Stimulated activated CD4-positive, alpha-beta T cell treated with anti-CD3 and anti-CD28 coated beads, Interleukin-4, amount 100 ng/mL, for 24 hours (primary cell): ENCODE measurements at places on chromosomes 5 and 9.

DNA sequence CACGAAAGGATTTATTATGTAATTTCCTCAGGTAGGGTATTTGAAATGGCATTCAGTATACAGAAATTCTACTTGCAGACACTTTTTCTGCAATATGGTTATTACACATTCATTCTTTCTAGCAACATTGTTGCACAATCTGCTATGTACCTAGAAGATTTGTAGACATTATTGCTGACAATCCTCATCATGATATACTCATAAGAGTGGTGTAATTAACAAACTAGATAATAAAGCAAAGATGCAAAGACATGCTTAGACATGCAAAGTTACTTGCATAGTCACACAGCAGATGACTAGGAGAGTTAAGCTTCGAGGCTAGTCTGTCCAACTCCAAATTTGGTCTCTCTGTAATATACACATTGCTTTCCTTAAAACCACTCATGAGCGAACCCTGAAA lies 317.1 kb downstream of the ASTN2 start:
- no peak for DNase-seq

DNA sequence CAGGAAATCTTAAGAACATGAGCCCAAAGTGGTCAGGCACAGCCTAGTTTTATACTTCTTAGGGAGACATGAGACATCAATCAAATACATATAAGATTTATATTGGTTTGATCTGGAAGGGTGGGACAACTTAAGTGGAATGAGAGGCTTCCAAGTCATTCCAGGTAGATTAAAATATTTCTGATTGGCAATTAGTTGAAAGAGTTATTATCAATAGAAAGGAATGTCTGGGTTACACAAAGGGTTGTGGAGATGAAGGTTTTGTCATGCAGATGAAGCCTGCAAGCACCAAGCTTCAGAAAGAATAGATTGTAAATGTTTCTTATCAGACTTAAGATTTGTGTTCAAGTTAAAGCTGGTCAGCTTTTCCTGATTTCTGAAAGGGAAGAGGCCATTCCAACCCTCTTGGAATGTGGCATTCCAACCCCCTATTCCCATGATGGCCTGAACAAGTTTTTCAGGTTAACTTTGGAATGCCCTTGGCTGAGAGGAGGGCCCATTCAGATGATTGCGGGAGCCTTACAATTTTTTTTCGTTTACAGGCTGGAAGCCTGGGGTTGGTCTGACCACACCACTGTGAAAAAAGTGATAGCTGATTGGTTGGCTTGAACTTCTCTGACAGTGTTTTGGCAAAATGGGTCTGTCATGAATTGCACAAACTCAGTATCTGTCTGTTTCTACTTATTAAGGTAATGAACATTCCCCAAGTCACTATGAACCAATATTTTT lies 245.6 kb upstream of the RAI14 start:
- no peak for DNase-seq

DNA sequence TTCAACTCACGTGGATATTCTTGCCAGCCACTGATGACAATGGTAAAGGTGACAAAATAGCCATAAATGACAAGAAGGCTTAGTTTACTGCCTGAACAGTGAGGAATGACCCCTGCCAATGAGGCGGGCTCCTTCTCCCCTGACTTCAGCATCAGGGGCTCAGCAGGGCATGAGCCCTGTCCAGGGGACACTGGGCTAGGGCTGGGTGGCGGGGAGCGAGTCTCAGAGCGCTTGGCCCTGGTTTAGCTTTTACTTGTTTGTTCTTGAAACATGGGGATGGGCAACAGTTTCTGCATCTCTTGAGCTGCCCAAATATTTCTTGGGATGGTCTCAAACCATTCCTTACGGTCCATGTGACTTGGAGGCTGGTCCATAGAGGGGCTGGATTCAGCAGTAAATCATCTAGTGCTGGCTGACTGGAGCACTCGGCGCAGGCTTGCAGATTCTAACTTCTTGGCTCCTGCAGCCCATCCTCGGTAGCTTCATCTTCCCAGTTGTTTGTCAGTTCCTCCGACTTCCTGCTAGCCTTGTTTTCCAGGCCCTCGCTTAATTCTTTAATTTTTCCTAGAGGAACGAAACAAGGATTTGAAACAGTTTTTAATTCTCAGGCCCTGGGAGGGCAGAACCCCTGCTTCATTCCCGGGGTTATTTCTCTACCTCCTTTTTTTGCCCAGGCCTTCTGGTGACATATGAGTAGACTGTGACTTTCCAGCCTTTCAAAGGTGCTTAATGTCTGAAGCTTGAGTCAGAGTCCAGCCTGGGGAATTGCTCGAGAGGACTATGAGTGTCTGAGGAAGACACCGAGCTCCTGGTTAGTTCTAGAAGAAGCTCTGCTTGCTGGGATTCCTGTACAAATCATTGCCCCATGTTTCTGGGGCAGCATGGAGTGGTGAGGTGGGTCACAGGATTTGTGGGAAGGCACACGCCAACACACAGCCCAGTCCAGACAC lies 4.5 kb upstream of the HMCN2 start:
- no peak for DNase-seq

GRCh38 chr5:96199713-96200183 lies 233.3 kb downstream of the PCSK1 start:
- DNase-seq, result no peak

- DNase-seq, result no peak
Measured at GRCh38 chr5:52342361-52342760, 445.4 kb upstream of the ITGA1 start.

GRCh38 chr9:8337834-8338766 lies 538.5 kb upstream of the DMAC1 start:
- no peak for DNase-seq

DNA sequence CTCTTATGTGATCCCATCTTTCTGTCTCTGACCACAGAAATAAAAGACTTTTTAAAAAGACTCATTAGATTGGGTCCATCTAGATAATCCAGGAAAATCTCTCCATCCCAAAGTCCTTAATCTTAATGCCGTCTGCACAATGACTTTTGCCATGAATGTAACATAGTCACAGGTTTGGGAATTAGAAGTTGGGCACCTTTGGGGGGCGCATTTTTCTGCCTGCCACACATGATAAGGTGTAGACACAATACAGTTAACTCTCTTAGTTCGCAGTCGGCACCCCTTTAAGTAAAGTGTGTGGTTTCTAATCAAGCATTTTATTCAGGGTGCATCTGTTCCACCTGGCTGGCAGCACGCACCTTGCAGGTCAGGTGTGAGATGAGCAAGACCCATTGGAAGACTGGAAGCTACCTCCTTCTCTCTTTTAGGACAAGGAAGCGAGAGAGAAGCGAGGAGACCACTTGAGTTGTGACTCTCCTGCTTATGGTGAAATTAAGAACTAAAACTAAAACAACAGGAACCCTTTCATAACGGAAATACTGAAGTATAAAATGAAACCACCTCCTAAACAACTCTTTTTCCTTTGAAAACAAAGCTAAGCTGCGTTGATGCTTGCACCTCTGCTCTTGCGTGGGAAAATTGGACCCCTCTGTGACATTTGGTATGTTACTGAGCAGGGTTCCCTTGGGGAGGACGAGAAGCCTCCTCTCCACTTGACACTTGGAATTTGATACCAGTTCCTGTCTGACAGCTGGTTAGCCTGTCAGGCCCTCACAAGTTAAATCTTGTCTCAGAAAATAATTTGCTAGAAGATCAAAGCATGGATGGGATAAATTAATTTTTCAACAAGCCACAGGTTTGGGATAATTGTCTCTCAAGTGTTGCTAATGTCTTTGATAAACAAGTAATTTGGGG lies 304.6 kb upstream of the DMRT1 start:
- DNase-seq, result no peak

- DNase-seq, result no peak
Measured at GRCh38 chr9:6051511-6051950, 36.1 kb upstream of the RANBP6 start.

GRCh38 chr5:174410716-174411478 lies 313.5 kb upstream of the MSX2 start:
- no peak for DNase-seq

- no peak for DNase-seq
Measured at GRCh38 chr9:70111641-70112236, 68.1 kb downstream of the MAMDC2 start.

GRCh38 chr5:172428224-172429166 lies 25.8 kb downstream of the SH3PXD2B start:
- DNase-seq, result no peak

DNA sequence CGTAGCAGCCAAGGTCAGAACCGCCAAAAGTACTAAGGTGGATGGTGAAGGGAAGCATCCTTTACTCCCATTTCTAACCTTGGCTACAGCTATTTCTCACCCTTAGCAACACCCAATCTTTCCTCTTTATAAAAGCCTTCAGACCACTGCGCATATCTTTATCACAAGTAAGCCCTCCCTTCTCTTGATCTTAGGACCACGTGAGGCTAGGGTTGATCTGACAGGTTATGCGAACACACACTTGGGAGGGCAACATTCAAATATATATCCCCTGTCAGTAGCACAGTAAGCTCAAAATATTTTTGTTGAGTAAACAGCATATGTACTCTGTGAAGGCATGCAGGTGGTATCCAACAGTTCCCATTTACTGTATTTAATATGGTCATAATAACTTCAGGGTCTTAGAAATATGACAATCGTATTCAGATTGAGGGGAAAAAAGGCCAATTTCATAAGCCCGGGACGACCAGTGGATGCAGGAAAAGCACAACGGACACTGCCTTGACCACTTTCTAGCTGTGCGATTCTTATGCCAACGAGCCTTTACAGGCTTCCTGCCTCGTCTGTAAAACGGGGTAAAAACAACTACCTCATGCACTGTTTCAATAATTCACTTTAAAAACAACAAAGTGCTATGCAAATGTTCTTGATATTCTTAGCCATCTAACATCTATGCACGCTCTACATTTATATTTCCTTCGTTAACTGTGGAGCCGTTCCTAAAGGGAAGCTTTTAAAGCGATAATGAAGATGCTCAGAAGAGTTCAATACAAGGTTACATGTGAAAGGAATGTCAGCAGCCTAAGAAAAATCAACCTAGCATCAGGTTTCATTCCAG lies 1.3 kb downstream of the ARSB start:
- no peak for DNase-seq

GRCh38 chr5:107541400-107541799 lies 129.3 kb downstream of the EFNA5 start:
- no peak for DNase-seq

DNA sequence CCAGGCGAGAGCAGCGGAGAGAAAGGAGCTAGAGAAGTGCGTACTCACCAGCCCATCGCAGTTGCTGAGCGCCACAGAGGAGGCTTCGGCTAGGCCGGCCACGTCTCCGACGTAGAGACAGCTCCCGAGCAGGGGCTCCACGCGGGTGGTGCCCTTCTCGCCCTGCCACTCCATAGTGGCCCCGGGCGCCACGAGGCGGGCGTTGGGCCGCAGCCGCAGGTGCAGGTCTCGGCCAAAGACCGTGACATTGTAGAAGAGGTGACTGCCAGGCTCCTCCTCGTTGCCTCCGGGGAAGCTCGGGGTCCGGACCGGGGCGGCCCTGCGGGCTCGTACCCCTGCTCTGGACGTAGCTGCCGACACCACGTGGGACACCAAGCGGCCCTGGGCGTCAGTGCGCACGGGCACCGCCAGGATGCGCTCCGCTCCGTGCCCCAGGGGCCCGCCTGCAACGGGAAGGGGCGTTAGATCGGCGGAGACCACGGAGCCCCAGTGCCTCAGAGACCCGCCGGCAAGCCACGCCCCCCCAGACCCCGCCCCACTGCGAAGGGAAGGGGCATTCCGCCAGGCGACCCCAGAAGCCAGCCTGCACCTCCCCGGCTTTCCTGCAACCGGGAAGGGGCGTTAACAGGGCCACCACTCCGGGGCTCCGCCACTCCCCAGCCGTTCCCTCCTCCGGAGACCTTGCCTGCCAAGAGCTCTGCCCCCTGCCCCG lies 1.4 kb downstream of the ADAMTS2 start:
- DNase-seq, result no peak

DNA sequence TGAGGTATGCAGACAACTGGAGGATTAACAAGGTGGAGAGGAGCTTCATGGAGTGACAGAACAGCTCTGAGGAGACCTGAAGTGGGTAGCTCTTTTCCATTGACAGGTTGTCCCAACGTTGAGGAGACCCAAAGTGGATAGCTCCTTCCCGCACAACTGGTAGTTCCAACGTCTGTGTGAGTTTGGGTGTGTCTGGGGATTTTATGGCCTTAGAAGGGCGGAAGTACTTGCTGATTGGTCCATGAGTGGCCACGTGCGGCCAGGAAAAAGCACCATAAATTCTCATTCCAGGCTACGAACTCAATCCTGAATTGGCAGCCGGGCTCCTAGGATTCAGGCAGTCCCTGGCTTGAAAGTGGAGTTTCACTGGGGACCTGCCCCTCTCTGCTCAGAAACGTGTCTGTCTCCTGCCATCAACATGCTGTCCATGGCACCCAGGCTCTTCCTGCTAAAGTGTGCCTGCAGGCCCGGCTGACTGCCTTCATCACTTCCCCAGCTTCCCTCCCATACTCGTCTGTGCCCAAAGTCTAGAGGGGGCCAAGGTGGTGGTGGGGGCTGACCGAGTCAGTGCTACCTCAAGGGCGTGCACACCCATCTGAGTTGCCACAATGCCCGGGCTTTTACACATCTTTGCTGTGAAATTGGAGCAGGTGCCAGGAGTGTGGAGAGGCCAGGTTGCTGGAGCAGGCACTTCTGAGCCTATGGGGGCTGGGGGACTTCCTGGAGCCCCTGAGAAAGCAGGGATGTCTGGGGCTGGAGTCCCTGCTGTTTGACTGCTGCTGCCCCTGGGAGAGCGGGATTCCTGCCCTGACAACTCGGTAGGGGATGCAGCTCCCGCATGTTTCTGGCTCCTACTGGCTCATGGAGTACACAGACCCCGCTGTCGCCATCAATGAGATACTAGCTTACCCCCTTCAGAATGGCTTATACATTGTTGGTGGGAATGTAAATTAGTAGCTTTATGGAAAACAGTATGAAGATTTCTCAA lies 2034.6 kb upstream of the ACO1 start:
- no peak for DNase-seq

- DNase-seq, result no peak
Measured at GRCh38 chr5:59838989-59839388, 54.5 kb downstream of the PDE4D start.

GRCh38 chr9:77838986-77839385 lies 190.9 kb upstream of the GNA14 start:
- no peak for DNase-seq

DNA sequence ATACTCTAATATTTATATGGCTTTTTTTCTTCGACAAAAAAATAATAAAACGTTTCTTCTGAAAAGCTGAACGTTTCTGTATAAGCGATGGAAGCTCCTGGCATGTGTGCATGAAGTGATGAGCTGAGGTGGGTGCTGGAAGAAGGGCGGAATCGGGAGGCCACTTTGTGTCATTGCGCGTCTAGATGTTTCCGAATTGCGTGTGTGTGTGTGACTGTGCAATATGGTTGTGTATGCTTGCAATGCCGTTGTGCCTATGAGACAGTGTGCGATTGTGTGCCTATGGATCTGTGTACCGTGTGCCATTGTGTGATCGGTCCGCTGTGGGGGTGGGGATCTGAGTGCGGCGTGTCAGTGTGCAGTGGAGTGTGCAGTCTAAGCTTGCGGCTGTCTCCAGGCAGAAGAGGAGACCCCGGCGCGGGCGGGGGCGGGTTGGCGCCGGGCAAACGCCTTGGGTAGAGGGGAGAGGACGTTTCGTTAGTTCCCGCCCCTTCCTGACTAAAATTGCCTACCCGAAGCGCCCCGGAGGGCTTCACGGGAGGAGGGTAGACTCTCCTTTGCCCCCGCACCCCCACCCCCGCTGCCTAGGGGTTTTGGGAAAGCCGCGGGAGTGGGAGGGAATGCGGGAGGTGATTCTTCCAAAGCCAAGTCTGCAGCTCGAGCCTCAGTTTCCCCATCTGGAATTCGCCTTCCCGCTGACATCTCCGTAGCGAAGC lies 24.2 kb downstream of the PCDHGC5 start:
- peak; percentile 42 for DNase-seq

- DNase-seq, result peak; percentile 33
Measured at GRCh38 chr9:15135164-15135792, 171.7 kb downstream of the TTC39B start.
